Left ventricle myocardium inferior (tissue), 1 donor: ENCODE measurements at places on chromosomes 13 and 19.

DNA sequence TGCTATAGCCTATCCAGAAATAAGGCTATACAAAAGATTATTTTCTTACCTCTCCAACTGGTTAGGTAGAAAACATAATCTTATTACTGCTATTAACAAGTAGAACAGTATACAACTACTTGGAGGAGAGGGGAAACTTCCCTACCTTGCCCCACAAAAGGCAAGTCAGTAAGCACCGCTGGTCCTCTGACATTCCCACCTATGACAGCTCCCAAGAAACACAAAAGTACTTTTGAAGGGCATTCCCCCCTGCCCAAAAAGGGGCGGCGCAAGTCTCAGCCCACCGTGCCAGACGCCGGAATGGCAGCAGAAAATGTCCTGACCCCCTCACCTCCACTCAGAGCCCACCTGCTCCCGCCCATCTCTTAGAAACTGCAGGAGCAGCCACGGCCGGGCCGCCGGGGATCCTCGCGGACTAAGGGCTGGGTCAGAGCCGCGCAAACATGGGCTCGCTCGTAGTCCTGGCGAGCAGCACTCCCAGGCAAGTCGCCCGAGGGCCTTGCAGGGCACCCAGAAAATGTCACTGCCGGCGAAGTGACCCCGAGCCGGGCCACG, 437 bp downstream of the SUCLA2 start:
- DNase-seq, result no peak

DNA sequence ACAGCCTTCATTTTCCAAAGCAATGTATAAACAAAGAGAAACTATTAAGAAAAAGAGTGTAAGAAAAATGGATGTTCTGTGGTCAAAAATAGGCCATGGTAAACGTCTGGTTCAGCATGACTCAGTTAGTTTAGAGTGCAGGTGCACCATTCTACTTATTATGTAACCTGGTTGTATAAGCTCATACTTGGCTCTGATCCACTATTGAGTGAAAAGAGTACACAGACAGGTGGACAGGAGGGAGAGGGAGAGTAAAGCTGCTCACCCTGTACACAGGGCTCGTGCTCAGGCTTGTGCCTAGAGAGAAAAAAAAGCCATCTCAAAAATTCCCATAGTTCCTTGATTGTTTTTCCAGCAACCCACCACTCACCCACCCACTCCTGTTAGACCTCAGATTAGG, 85.8 kb upstream of the ZNF91 start:
- no peak for DNase-seq

- DNase-seq, result no peak
These were observed 13.8 kb downstream of the CEACAM1 start for GRCh38 chr19:42514449-42514848.

- no peak for DNase-seq
These were observed 871 bp upstream of the CCER2 start for GRCh38 chr19:38912600-38913514.

- DNase-seq, result peak; percentile 46
These were observed at the start of gene LRRC25 for GRCh38 chr19:18397242-18398202. LRRC25 (minus strand) TSS chr19:18397622; CDS start chr19:18396963, 659 bp downstream.

DNA sequence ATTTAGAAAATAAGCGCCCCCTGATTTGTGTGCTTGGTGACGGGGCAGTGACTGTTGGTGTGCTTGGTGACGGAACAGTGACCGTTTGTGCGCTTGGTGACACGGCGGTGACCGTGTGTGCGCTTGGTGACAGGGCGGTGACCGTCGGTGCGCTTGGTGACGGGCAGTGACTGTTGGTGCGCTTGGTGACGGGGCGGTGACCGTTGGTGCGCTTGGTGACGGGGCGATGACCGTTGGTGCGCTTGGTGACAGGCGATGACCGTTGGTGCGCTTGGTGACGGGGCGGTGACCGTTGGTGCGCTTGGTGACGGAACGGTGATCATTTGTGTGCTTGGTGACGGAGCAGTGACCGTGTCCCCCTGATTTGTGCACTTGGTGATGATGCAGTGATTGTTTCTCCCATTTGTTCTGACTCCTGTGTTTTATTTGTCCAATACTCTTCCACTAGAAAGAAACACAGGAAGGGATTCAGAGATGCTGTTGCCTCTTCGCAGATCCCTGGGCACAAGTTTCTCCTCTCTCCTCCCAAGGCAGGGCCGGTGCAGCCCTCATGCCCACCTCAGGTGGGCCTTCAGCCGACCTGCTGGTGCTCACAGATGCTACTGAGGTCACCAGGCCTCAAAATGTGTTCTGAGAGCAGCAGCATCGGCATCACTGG, 128.3 kb downstream of the ATP11A start:
- no peak for DNase-seq

GRCh38 chr13:91169321-91170050, 178.0 kb upstream of the MIR17HG start:
- DNase-seq, result no peak

- peak; percentile 85 for DNase-seq
These were observed 16.8 kb downstream of the SPC24 start for GRCh38 chr19:11138601-11139300.

DNA sequence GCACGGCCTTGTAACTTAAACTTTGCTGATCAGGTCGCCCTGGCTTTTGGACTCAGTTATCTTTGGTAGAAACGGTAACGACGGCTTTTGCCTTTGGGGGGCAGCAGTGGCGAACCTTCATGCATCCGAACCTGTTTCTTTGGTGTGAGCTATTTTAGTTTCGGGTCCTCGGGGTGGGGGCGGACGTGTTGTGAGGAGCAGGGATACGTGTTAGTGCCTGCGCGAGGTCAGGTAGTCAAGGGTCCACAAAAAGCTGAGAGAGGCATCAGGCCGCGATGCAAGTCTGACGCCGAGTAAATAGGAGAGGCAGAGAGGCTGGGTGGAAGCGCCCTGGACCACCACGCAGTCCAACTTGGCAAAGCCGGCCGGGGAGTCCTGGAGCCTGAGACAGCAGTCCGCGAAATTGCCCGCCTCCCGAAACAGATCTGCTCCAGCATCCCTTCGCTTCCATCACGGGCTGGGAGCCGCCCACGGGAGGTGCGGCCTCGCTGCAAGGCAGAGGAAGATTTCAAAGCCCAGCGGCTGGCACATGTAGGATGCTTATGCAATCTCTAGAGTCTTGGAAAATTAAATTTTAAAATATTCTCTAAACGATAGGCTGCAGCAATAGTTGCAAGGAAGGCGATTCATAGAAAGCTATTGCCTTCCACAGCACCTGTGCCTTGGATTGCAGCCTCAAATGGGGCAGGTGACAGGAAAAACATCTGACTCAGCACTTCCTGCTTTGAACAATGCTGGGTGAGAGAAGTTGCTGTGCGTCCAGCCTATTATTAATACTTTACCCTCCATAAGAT, 4.6 kb upstream of the TPP2 start:
- DNase-seq, result peak; percentile 72

DNA sequence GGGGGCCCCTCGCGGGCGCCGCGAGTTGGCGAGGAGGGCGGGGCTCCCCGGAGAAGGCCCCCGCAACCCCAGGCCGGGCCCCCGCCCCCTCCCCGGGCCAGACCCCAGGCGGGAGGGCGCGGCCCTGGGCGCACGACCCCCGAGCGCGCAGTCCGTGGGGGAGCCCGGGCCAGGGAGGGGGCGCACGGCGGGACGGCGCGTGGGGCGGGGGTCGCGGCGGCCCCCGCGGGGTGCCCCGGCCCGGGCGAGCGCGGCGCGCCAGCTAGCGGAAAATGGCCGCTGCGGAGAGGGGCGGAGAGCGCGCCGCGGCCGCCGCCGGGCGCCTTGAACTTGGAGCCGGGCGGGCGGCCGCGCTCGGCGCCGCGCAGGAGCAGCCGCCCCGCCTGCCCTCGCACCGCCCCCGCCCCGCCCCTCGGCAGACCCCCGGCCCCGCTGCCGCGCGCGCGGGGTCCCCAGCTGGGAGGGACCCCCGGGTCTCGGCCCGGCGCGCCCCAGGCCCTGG, 6.4 kb upstream of the NFIC start:
- no peak for DNase-seq

- no peak for DNase-seq
These were observed 300.7 kb downstream of the DCT start for GRCh38 chr13:94178625-94179244.

- no peak for DNase-seq
These were observed 15.9 kb upstream of the DNAJC3 start for GRCh38 chr13:95660981-95661581.

DNA sequence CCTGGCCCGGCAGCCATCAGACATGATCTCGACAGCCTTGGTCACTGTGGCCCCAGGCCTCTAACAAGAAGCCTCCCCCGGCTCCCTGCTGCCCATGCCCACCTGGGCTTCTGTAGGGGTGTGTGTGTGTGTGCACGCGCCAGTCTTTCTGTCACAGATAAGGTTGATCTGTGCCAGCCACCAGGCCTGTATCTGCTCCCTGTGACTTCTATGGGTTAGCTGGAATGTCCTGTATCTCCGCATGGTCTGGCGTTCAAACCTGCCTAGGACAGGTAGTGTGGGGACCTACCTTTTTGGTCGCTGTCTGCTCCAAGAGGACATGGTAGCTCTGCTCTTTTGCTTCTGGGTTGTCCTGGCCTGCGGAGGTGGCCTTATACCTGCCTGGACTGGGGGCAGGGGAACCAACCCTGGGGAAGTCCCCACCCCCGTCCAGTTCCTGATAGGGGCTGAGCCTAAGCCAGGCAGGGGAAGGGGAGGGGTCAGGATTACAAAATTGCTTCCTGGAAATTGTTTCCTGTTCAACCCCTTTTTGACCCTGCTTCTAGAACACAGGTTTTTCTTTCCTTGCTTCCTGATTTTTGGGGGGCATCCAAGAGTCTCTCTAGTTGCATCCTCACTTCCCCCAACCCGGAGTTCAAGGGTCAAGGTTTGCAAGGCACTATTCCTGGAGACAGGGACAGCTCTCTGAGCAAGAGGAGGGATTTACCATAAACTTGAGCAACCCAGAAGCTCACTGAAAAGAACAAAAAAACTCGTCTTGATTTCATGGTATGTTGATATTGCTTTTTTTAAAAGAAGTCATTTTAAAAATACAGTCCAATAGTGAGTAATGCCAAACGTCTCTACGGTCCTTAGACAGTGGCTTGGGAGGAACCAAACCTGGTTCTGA, at the start of gene LRG1:
LRG1 (minus strand) TSS at position 344 of the 889 bp plus-strand sequence; CDS start at position 321, 23 bp downstream.
- no peak for DNase-seq

DNA sequence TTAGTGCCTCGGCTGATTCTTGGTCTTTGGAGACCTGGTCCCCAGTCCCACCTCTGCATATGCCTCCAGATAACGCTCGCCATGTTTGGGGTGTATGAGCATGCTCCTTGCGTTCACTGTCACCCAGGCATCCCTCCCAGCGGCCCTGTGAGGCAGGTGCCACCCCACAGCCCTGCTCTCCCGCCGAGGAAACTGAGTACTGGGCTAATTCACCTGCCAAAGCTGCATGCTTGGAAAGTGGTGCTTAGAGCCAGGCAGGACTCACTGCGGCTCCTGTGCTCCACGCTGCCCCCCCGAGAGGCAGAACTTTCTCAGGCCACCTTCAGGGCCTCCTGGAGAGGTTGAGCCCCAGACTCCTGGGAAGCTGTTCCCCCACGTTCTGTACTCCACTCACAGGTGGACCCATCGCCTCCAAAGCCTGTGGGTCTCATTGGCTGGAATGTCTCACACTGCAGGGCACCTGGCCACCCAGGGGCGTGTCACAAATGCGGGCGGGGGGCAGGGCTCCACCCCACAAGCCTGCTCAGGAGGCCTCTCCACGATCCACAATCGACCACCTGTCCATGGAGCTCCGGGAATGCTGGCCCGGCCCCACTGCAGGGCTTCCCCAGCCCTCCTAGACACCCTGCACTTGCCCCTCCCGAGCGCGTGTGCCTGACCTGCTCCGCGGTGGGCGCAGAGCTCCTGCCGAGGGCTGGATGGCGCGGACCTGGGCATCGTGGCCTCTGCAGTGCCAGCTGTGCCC, 64.6 kb downstream of the ATP11A start:
- no peak for DNase-seq

DNA sequence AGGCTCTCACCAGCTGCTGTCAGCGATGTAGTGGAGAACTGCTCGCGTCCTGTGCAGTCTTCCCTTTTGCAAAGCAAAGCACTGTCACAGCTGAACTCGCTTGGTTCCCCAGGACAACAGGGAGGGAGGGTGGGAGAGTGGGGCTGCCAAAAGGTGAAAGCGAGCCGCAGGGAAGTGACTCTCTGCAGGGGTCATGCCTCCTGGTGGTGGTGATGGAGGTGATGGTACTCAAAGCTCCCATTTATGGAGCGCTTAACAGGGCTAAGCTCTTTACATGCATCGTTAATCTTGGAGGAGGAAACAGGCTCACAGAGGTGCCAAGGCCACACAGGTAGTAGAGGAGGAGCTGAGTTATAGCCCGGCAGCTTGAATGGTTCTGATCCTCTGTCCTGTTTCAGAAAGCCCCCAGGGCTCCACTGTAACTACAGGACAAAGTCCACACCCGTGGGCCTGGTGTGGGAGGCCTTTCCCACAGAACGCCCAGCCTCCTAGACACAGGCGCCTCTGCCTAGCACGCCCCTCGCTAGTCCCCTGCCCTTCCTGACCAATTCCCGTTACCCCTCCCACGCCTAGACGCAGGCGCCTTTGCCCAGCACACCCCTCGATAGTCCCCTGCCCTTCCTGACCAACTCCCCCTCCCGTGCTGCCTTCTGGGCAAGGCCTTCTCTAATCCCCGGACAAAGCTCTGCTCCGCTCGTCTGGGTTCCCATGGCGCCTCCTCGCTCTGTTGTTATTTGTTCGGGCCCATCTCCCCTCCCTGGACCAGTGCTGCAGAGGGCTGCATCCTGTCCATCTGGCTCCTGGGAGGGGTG, 10.7 kb downstream of the PPP1R37 start:
- no peak for DNase-seq

DNA sequence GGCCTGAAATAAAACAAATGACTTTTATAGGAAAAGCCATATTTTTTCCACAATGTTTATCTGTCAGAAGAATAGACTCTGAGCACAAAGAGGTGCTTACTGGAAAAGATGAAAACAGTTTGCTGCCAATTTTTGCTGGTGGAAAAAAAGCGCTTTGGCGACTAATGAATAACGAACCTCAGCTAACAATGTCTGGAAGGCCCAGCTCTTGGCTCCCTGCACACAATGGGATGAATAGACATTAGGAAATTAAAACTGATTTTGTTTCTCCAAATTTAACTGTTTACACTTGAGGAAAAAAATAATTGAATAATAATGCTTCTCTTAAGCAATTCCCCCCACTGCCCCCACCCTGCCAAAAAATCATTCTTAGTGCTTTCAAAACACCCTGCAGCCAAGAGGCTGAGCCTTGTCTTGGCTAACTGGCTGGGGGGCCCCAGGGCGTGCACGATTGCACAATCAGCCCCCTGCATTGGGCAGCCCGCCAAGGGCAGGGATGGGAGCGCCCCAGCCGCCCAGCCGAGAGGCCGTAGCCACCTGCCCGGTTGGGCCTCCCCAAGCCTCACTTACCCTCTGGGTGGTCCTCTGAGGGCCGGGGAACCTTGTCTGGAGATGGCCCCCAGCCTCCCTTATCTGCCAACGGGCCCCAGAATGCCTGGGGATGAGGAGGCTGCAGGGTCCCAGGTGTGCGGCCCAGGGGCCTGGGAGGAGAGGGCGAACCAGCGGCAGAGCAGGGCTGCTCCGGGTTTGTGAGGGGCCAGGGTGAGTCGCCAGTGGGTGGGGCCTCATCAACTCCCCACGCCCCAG, 16.8 kb downstream of the CEBPG start:
- DNase-seq, result peak; percentile 69
